ENCODE measurements at places on chromosomes 11 and 22. TPM values are rescaled to one million over a fixed set of nuclear protein-coding genes. Genes with fewer than 3 reads are reported as not detected.

GRCh38 chr22:17302616-17303015, 66.6 kb upstream of the CECR2 start:
- no peak overlapping the region for H3K4me3 ChIP-seq
- DNase-seq: no peak
- no peaks in the 10 kb centered on the region for H3K27me3 ChIP-seq
- H3K27ac ChIP-seq: no peak overlapping the region
- no peaks in the 10 kb centered on the region for H3K36me3 ChIP-seq
- no peaks in the 10 kb centered on the region for H3K4me1 ChIP-seq

- no peak overlapping the region for H3K27ac ChIP-seq
- H3K27me3 ChIP-seq: no peaks in the 10 kb centered on the region
- DNase-seq: no peak
- H3K4me1 ChIP-seq: no peaks in the 10 kb centered on the region
Observed at GRCh38 chr22:22593964-22594656, 35.0 kb upstream of the PRAME start.

TBX1 gene
- total RNA-seq: not detected

DNA sequence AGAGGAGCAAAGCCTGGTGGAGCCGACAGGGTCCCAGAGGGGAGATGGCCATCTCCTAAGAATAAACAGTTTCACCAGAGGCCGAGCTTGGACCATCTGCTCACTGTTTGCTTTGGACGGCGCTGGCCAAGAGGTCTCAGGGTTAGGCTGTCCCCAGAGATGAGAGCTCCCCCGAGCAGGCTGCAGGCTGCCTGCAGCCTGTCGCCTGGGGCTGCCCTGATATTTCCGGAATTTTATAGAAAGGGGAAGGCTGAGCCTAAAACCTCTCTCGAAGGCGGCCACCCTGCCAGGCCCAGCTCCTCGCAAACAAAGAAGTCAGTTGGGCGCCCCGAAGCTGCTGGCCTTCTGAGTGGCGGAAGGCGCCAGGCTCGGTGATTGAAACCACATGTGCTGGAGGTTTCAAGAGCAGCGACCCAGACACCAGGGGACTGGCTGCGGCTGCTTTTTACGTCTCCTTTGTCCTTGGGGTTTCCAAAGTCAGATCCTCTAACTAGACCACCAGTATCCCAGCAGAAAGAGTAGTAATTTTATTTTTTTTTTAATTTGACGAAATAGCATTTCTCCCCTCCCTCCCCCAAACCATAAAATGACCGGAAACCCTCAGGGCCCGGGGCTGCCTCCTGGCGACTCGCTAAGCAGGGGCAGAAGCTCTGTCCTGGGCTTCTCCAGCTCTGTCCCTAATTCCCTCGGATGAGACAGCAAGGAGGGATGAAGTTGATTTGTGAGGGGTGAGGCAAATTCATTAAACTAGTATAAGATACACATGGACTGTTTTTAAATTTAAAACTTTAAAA, 57.4 kb downstream of the CLMP start:
- no peaks in the 10 kb centered on the region for H3K36me3 ChIP-seq
- peak overlapping the region; percentile 81 for H3K27ac ChIP-seq
- H3K27me3 ChIP-seq: no peaks in the 10 kb centered on the region
- no peak for DNase-seq

DNA sequence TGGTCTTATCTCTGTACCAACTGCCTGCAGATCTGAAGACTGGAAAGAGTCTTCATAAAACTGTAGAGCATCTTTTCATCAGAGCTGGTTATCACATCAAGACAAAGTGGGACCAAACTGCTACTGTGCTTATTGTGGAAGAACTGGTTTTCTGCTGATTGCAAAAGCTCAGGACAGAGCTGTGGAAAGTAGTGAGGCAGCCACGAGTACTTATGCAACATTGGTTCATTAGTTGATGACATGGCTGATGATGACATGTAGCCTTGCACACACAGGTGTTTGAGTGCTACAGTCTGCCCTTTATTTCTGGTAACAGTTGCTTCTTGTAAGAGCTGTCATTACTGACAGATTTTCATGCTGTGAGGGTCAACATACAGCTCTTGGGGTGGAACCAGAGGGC, 185.4 kb upstream of the GUCY1A2 start:
- H3K36me3 ChIP-seq: no peaks in the 10 kb centered on the region
- H3K27me3 ChIP-seq: no peaks in the 10 kb centered on the region
- no peaks in the 10 kb centered on the region for H3K4me1 ChIP-seq
- no peak overlapping the region for H3K4me3 ChIP-seq
- H3K27ac ChIP-seq: no peak overlapping the region
- DNase-seq: no peak

DNA sequence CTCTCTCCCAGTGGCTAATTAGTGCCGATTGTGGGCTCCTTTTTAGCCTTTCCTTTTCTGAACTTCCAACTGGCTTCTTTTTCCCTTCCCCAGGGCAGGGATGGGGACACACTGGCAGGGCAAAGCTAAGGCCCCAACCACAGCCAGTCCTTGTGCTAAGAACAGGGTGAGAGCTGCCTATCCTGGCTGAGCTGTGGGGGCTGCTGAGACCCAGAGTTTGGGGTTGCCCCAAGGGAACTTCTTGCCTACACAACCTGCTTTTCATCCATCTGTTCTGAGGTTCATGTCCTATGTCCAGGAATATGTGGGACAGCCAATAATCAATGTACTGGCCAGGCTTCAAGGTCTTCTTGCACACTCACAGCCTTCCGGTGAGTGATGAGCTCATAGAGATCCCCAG, 10.0 kb upstream of the TPBGL start:
- H3K27ac ChIP-seq: no peak overlapping the region
- no peaks in the 10 kb centered on the region for H3K27me3 ChIP-seq
- H3K36me3 ChIP-seq: no peaks in the 10 kb centered on the region
- H3K4me1 ChIP-seq: peaks cover 8% of the 10 kb centered on the region
- no peak overlapping the region for H3K4me3 ChIP-seq
- no peak for DNase-seq

- H3K27me3 ChIP-seq: no peaks in the 10 kb centered on the region
- H3K27ac ChIP-seq: no peak overlapping the region
- no peaks in the 10 kb centered on the region for H3K36me3 ChIP-seq
- H3K4me1 ChIP-seq: no peaks in the 10 kb centered on the region
- H3K4me3 ChIP-seq: no peak overlapping the region
- no peak for DNase-seq
Observed at GRCh38 chr11:42890773-42891172, 421.0 kb upstream of the API5 start.

RHOD gene
- total RNA-seq: 2.2 TPM

DNA sequence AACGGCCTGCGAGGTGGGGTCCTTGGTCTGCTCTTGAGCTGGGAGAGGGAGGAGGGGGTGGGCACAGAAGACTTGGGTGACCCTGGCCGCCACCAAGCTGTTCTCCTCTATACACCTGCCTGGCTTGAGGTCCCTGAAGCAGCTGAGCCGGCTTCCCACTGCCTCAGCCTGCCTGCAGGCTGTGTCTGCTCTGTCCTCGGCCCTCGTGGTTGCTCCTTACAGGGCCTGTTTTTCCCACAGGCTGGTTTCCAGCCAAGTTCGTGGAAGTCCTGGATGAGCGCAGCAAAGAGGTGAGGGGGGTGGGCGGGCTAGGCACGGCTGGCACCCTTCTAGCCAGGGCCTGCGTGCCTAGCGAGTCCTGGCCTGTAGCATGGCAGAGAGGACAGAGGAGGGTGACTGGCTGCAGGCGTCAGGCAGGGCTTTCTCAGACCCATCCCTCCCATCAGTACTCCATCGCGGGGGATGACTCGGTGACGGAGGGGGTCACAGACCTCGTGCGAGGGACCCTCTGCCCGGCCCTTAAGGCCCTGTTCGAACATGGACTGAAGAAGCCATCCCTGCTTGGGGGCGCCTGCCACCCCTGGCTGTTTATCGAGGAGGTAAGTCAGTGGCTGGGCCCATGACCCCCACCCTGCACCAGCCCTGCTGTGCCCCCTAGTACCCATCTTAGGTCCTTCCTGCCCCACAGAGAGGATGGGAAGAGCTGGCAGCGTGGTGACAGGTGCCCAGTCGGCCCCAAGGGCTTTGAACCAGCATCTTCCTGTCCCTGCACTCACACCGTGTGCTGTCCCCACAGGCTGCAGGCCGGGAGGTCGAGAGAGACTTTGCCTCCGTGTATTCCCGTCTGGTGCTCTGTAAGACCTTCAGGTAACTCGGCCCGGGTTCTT, 37.7 kb downstream of the SGSM3 start:
- H3K27ac ChIP-seq: no peak overlapping the region
- H3K4me1 ChIP-seq: no peaks in the 10 kb centered on the region
- no peaks in the 10 kb centered on the region for H3K27me3 ChIP-seq
- DNase-seq: no peak
- H3K4me3 ChIP-seq: no peak overlapping the region

DNA sequence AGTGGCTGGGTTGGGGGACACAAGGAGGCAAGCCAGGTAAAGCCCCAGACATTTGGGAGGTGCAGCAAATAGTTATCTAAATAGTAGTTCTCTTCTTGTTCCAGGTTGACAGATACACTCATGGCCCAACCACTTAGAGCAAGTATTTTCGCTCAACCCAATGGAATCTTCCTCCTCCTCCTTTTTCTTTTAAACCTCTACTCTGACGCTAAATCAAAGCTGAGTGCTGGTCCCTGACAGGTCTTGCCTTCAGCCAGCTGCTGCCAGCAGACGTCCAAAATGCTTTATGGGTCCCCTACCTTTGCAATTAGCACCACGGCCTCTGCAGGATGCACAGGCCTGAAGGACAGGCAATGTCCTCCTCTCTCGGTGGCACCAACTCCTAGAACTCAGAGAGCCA, 558.5 kb downstream of the MIAT start:
- H3K4me1 ChIP-seq: peaks cover 3% of the 10 kb centered on the region
- H3K27me3 ChIP-seq: no peaks in the 10 kb centered on the region
- H3K36me3 ChIP-seq: no peaks in the 10 kb centered on the region
- no peak for DNase-seq
- no peak overlapping the region for H3K27ac ChIP-seq

DNA sequence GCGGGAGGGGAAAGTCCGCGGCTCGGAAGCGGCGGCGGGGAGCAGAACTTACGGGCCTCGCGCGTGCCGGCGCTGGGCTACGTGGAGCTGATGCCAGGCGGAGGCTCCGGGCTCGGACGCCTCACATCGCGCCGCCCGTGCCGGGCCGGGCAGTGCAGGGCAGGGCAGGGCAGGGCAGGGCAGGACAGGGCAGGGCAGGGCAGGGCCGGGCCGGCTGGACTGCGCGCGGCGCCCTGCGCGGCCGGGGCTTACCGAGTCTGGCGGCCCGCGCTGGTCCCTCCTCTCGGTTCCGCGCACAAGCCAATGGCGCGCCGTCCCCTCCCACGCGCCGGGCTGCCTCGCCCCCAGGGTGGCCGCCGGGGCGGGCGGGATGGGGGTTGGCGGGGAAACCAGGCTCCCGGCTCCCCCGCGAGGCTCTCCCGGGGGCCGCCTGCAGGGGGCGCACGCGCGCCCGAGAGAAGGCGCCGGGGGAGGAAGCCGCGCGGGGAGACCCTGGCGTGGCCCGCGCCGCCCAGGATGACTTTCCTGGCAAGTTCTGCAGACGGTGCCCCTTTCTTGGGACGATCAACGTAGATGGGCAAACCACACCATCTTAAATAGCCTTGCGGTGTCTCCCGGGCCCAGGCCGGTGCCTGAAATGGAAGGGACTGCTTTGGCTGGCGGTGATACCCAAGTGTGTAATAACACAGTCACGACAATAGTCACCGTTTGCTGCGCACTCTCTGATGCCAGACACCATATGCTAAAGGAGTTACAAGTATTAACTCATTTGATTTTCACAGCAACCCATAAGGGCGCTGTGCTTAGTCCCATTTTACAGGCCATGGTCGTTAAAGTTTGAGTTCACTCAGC, at the start of gene TP53I11:
Gene TP53I11 (minus strand): TSS at position 259 of the 852 bp plus-strand sequence. CDS start 12,548 bp downstream, outside the sequence.
- H3K27ac ChIP-seq: no peak within 1 kb of the TSS
- H3K36me3 ChIP-seq: peaks cover 5% of the 10 kb centered on the region
- DNase-seq: peak; percentile 88

DNA sequence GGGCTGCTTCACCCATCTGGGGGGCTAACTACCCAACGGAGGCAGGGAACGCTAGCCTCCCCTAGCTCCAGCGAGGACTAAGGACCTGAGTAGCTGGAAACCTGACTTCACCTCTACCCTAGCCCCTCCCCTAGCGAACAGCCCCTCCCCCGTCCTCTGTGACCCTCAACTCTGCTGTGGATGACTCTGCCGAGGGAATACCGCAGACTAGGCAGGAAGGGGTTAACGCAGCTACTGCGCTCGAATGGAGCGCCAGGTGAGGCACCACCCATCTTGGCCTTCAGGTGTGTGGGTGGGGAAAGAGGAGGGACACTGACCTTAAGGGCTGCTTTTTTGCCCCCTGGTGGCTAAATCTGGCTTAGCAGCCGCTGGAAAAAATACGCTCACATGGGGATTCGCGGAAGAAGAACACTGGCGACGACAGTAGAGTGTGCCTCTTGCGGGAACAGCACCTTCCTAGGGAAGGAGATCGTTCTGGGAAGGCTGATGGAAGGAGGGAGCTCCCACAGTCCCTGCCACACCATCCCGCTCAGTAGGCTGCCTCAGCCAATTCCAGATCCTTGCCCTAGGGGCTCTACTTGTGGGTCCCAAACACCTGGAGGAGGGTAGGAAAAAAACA, 4.5 kb upstream of the BCL9L start:
- H3K27ac ChIP-seq: peak overlapping the region; percentile 98
- H3K36me3 ChIP-seq: no peaks in the 10 kb centered on the region
- H3K4me1 ChIP-seq: peaks cover 42% of the 10 kb centered on the region
- H3K4me3 ChIP-seq: peak overlapping the region; percentile 78
- DNase-seq: no peak

- no peak overlapping the region for H3K4me3 ChIP-seq
- H3K27ac ChIP-seq: no peak overlapping the region
- no peaks in the 10 kb centered on the region for H3K27me3 ChIP-seq
- H3K4me1 ChIP-seq: peaks cover 5% of the 10 kb centered on the region
- no peaks in the 10 kb centered on the region for H3K36me3 ChIP-seq
Observed at GRCh38 chr11:45597097-45597496, 68.3 kb downstream of the CHST1 start.

- DNase-seq: no peak
- no peak overlapping the region for H3K4me3 ChIP-seq
- no peak overlapping the region for H3K27ac ChIP-seq
- H3K27me3 ChIP-seq: no peaks in the 10 kb centered on the region
- H3K4me1 ChIP-seq: peaks cover 6% of the 10 kb centered on the region
Observed at GRCh38 chr11:95595973-95596489, 193.6 kb downstream of the FAM76B start.

DNA sequence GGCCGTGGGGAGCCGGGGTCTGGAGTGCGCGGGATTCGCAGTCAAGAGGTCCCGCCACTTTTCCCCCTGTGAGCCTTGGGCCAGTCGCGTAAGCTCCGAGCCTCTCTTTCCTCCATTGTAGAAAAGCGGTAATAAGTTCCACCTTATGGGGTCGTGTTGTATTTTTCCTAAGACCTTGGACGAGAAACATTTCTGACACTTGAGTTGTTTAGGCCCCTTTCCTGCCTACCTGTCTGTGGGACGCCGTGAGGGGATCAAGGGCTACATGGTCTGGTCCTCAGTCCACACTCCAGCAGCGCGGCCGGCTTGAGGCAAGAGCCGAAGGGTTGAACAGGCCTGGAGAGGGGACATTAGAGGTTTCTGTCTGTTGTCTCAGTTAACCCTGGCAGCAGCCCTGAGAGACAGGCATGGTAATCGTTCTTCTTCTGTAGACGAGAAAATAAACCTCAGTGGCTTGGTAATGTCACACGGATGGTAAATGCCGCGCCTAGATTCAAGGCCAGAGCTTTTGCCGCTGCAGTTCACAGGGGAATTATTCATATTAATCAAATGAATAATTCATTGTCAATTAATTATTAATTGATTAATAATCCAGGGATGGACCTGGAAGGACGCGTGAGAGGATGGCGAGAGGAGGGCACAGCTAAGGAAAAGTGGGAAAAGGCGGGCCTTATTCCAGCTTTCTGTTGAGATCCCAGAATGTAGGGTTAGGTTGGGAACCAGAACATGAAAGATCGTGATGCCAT, 545 bp downstream of the FEN1 start:
- peaks cover 33% of the 10 kb centered on the region for H3K4me1 ChIP-seq
- peak overlapping the region; percentile 93 for H3K27ac ChIP-seq
- no peaks in the 10 kb centered on the region for H3K27me3 ChIP-seq

GRCh38 chr11:63775191-63775590, 6.6 kb upstream of the ZFTA start:
- no peak overlapping the region for H3K4me3 ChIP-seq
- DNase-seq: no peak

All from spinal cord (tissue), 10 donors.